G401 (cell line): ENCODE measurements at places on chromosomes 2 and 18. TPM values are rescaled to one million over a fixed set of nuclear protein-coding genes. Genes with fewer than 3 reads are reported as not detected.

NBEAL1 gene
- total RNA-seq = 7.8 and 8.0 TPM in 2 replicates

DNA sequence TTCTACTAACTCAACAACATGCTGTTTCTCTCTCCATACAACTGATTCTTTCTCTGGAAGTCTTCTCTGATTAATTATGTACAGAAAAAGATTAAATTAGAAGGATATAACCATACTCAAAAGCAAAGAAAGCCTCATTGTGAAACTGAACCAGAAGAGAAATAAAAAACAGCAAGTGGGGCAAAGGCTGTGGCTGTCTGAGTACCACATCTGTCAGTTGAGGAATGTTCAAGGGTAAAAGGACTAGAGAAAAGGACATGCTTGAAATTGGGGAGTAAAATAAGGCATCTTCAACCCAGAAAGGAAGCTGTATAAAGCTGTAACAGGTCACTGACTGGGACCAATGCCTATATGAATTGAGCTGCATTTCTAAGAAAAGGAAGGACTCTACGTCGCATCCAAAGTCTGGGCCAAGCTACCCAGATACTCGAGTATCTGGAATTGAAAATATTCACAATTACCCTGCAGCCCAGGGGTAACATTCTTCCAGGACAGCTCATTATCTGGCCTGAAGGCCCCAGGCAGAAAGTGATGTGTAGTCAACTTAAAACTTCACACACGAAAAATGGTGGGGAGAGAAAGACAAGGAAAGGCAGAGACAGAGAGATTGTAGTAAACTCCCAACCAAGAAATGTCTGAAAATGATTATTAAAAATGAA lies 356.0 kb upstream of the GALNT5 start:
- DNase-seq = no peak

GRCh38 chr2:203681978-203682377 lies 24.5 kb upstream of the CD28 start:
- no peak for DNase-seq

MSGN1 gene
- 0.44 TPM in 1 of 2 replicates, not detected in the other for total RNA-seq

LCT gene
- not detected in 2 replicates for total RNA-seq

GNAL gene
- 0.12 and 2.1 TPM in 2 replicates for total RNA-seq

DCDC2C gene
- not detected in 2 replicates for total RNA-seq

- peak; percentile 70 for DNase-seq
Observed at GRCh38 chr2:182509216-182509615, 82.4 kb upstream of the PDE1A start.

DNA sequence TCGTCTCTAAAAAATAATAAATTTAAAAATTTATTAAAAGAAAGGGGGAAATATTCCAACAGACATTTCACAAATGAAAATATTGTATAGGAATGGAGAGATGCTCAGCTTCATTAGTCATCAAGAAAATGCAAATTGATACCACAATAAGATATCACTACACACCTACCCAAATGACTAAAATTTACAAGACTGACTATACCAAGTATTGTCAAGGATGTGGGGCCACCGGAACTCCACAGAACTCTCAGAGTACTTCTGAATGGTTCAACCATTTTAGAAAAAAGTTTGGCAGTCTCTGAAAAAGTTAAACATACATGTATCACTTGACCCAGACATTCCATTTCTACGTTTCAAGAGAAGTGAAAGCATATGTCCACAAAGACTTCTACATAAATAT lies 163.4 kb downstream of the EHBP1 start:
- DNase-seq = no peak

DNA sequence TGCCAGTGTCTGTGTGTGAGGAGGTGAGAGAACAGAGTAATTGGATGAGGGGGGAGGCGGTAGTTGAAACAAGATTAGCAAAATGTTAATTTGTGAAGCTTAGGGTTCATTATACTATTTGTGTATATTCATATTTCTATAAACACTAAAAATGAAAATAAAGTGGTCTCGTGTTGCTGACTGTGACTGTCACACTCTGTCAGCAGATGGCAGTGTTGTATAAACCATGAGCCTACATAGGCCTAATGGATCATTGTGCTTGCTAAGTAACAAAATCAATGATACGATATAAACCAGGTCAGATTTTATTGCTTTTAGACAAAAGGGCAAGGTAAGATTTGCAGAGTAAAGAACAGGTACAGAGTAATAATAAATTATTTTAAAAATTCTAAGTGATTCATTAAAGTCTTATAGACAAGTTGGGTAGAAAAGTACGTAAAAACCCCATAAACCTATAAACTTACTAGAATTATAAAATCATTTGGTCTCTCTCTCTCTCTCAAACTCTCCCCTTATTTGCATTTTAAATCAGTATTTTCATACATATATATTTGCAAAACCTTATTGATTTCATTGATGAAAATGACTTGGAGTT lies 182.7 kb downstream of the RPIA start:
- DNase-seq = peak; percentile 36

DNA sequence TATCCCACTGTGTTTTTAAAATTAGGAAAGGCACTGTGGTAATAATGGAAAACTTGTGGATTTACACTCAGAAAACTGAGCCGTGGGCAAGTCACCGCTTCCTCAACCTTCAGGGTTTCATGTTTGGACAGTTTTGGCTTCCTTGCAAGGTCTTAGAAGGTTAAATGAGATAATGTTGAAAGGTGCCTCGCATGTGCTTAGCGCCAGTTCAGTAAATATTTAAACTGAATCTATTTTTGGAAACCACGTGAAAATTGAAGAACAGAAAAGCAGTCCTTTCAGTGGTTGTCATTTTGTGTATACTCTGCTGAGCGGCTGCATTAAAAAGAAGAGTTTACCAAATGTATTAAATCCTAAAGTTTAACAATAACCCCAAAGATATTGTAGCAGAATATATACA lies 15.2 kb upstream of the AGAP1 start:
- no peak for DNase-seq

GAL3ST2 gene
- not detected in 2 replicates for total RNA-seq

TNP1 gene
- not detected in 2 replicates for total RNA-seq

DNA sequence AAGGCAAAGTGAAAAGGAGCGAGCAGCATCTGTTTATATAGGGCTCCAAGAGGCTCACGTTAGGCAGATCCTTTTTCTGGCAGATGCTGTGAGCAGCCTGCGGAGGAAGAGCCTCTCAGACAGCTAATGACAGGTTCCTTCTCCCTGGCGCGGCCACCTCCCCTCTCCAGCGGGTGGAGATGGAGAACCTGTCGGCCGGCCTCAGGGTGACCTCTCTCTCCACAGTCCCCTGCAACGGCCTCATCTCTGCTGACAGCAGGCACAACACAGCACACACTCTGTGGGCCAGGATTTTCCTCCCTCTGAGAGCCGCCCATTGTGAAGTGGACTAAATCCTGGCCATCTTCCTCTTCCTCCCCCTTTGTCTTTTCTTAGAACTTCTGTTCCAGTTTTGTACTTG lies 119.8 kb downstream of the PRKCE start:
- peak; percentile 60 for DNase-seq

ACVR1C gene
- total RNA-seq = not detected in 2 replicates

DNA sequence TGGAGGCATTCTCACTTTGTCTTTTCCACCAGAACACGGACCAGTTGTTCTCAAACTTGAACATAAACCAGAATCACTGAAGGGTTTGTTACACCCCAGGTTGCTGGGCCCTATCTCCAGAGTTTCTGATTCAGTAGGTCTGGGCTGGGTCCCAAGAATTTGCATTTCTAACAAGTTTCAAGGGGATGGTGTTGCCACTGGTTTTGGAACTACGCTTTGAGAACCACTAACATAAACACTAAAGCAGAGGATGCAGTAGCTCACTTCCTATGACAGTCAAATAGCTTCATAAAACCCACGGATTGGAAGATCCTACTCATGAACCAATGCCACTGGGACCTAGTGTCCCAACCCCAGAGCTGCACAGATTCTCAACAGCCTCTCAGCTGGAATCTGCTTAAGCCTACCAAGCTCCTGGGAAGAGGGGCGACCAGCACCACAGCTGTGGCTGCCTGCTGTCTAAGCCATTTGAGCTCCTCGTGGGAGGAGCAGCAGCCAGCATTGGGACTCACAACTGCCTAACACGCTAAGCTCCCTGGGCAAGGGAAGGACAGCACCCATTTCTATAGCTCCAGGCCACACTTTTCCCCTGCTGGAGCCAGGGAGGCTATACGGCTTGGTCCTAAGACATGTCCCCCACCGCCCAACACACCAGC lies 62.5 kb downstream of the C1D start:
- no peak for DNase-seq

DNA sequence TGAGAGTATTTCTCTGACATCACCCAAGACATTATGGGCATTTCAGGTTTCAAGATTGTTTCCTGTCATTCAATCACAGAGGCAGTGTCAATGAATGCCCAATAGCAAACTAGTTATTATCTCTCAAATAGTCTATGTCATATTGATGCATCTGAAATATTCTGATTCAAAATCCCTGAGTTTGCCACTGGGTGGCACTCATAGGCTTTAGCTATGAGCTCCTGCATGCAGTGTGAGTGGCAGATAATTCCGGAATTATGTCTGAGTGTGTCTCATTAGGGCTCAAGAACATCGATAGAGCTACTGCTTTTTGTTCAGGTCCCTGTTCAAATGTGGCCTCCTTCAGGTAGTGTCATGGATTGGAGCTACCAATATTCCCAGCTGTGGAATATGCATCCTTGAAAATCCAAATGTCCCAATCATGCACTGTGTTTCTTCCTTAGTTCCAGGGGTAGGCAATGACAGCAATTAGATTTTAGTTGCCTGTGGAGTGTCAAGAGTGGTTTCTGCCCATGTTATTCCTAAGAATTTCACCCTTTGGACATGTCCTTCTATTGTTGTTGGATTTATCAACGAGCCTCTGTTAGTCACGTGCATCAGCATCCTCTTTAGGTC lies 7.8 kb upstream of the OR6B3 start:
- peak; percentile 34 for DNase-seq

RHOB gene
- 274 and 317 TPM in 2 replicates for total RNA-seq

- peak; percentile 99 for DNase-seq
Observed at GRCh38 chr2:238096311-238097011, 3.7 kb upstream of the ESPNL start.

- no peak for DNase-seq
Observed at GRCh38 chr2:85727798-85728197, 26.0 kb upstream of the ATOH8 start.
